ENCODE measurements at places on chromosomes 11 and 22. TPM values are rescaled to one million over a fixed set of nuclear protein-coding genes. Genes with fewer than 3 reads are reported as not detected.

The CHRNA10 gene
- 0.58 TPM for total RNA-seq

The DDTL gene
- total RNA-seq: 1.5 TPM

DNA sequence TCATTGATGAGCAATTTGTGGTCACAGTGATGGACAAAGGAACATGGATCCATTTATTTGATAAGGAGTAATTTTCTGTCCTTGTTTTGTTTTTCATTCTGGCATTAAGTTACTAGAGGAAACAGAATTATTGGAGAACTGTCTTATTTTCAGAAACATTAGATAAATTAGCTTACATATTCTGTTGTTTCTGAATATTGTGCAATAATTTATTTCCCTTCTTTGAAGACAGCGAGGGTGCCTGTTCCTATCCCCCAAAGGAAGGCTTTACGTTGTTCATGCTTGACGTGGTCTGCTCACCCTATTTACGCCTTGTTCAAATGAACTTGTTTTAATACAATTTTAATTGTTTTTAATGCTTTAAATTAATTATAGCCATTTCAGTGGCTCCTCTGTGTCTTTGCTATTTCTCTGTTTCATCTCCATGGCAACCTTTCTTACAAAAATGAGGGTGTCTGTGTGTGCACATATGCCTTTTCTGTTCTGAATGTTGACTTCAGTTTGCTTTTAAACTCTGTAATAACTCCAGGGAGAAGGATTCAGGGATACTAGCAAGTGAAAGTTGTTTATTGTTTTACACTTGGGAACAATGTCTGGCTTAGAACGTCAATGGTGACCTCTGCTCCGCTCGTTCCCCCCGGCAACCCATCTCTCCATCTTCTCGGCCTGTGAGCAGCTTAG, 138.3 kb upstream of the PLET1 start:
- DNase-seq: no peak

- no peak for DNase-seq
Measured at GRCh38 chr11:61830237-61831105, 2.4 kb downstream of the FADS2 start.

DNA sequence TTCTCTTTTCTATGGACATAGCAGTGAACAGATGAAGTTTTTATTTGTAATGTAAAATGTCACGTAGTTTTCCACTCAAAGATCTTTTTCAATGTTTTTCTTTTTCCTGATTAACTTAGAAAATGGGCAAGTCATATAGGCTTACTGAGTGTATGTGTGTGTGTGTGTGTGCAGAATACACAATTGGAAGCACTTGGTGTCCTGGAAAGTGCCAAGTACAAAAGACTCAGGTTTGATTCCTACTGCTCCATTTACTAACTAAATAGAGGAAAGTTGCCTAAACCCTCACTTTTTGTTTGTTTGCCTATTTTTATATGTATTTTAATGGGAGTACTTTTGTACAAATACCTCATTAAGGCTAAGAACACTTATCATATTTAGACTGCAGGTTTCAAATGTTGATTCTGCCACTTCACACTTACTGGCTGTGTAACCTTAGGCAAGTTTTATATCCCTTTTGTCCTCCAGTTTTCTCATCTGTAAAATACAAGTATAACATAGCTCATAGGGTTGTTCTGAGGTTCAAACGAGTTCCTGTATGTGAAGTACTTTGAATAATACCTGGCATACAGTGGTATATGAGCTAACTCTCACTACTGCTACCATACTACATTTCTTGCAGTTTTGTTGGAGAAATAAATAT, 90.1 kb downstream of the TYR start:
- DNase-seq: no peak

DNA sequence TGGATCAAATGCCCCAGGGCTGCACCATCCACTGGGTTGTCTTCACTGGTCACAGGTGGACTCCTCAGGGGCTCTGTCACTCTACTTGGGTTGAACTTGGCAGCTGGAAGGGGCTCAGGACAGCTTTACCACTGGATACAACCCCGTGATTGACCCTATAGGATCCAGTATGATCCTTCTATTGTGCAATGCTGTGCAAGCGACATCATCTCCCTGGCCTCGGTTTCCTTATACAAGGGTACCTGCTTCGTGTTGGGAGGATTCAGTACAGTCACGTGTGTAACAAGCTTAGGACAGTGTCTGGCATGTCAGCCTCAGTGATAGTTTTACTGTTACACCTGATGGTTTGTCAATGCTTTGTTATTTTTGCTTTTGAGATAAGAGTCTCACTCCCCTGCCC, 20.5 kb upstream of the MIEF1 start:
- DNase-seq: no peak

DNA sequence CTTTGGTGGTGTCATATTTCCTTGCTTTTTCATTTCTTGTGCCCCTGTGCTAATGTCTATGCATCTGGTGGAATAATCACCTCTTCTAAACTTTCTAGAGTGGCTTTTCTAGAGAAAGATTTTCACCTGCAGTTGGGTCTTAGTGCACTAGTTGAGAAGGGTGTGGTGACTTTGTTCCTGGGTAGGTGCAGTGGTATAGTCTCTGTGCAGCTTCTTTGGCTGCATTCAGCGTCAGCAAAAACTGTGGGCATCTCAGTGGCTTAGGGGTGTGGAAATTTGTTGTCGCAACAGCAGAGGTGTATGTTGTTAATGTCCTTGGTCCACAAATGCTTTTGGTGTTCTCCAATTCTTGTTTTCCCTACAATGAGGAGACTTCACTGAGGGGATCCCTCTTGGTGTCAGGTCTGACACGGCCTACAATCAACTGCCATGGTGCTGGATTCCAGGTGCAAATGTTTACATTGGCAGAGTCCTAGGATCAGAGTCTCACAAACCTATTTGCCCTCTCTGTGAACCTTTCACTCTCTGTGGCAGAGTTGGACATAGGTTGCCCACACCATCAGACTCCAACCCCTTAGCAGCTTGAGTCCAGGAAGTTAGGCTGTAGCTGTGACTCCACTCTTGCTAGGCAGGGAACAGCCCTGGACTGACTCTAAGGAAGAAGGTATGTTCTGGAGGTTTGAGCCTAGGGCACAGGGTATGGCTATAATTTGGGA, 48.8 kb downstream of the GDPD4 start:
- no peak for DNase-seq

DNA sequence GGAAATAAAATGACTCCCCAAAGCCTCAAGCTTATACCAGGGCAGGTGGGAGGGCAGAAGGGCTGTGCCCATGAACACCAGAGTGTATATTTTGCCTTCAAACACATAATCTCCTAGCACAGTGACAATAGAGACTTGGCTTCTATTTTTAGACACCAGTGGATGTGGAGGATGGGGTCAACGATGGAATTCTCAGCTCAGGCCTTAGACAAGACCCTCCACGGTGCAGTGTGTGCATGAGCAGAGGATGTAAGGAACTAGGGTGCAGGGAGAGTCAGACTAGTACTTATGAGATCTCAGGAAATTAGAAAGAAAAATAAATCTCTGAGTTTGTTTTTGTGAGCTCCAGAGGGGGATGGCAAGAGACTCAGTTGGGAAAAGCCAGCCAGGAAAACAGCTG, 113.6 kb upstream of the CADM1 start:
- DNase-seq: no peak

GRCh38 chr11:75924966-75925784, 110.2 kb downstream of the UVRAG start:
- DNase-seq: no peak

The TH gene
- not detected for total RNA-seq

The MN1 gene
- 6.8 TPM for total RNA-seq

The PRR33 gene
- total RNA-seq: not detected

GRCh38 chr11:116590844-116591570, 181.8 kb downstream of the BUD13 start:
- no peak for DNase-seq

DNA sequence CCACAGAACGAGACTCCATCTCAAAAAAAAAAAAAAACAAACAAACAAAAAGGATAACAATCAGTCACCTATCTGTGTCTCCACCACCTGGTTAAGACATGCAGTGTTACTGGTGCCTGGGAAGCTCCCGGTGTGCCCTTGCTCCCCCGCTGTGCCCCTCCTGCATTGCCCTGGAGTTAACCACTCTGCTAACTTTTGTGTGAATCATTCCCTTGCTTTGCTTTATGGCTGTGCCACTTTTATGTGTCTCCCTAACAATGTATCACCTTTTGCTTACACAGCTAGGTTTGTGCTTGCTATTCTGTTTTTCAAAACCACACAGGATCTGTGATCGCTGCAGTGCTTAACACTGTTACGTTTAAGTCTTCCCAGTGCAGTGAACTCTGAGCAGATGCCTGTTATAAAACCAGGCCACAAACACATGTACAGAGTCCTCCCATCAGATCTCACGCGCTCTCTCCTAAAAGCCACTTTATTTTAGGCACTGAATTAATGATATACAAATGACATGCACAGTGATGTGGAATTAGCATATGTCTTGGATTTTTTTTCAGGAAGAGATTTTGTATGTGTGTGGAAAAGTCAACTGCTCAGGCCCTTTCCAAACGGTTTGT, 69.9 kb downstream of the BUD13 start:
- DNase-seq: no peak

The HOATZ gene
- not detected for total RNA-seq

The THAP7 gene
- 38.8 TPM for total RNA-seq

DNA sequence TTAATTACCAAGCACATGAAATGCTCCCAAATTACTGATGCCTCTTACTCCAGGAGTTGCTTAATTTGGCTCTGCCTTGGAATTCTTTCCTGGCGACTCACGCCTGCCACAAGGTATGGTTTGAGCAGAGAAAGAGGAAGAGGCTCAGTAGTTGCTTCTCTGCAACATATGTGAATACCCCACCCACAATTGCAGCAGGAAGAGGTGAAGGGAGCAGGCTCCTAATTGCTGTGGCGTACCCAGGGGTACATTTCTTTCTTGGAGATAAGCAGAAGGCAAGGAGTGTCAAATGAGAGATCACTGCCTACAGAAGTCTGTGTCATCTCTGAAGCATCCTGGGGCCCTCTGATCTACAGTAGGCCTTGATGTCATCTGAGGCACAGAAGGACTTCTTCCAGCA, 10.6 kb upstream of the NNMT start:
- DNase-seq: peak; percentile 33

DNA sequence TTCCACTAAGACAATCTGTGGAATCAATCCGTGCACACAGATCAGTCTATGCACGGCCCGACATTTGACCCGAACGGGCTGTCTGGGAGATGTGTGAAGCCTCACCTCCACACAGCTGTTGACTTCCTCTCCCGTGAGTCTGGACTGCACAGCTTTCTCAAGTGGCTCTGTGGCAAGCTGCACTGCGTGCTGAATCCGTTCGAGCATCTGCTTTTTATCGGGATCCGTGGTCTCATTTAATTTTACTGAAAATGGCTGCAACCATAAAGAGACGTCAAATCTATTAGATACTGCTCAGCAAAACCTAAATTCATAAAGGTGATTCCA, 19.3 kb downstream of the CARS1 start:
- no peak for DNase-seq

The ANAPC15 gene
- 52.1 TPM for total RNA-seq

The OR8G1 gene
- not detected for total RNA-seq

DNA sequence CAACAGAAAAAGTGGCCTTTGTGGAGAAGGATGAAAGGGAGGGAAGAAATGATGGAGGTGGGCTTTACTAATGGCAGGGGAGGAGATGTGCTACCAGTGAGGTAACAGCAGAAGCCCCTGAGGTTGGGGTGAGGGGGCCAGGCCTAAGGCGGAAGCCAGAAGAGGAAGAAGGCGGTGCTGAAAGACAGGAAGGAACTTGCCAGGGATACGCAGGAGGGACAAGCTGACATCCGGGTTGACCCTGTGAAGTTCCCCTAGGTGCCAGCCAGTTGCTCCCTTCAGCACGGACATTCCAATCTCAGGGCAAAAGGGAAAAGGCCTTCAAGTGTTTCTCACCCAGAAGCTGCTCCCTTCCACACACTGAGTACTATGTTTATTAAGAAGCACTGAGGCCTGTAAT, 2.3 kb upstream of the TIRAP start:
- no peak for DNase-seq

GRCh38 chr11:122367809-122368231, 251.8 kb upstream of the BLID start:
- DNase-seq: no peak

DNA sequence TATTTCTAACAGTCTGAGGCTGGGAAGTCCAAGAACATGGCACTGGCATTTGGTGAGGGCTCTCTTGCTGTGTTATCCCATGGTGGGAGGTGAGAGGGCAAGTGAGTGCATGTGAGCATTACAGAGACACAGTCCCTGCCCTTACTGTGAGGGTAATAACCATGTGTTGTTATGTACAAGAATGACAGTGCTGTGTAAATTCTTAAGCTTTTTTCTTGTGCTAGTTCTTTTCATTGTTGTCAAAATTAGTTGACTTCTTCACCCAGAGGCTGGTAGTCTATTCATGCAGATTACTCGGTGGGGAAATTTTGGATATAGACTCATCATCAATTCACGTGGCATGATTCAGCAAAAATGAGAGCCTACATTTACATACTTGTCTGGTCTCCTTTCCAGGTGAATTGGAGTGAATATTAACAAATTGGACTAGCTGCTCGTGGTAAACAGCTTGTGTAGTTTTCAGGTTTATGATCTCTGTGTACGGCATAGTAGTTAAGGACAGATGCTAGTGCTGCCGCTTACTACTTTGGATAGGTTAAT, 49.3 kb downstream of the ATXN10 start:
- DNase-seq: no peak

- no peak for DNase-seq
Measured at GRCh38 chr11:71527576-71528210, 626 bp downstream of the KRTAP5-7 start.

The WDR74 gene
- total RNA-seq: 109 TPM

GRCh38 chr11:2913776-2914175, 15.4 kb downstream of the PHLDA2 start:
- DNase-seq: no peak

DNA sequence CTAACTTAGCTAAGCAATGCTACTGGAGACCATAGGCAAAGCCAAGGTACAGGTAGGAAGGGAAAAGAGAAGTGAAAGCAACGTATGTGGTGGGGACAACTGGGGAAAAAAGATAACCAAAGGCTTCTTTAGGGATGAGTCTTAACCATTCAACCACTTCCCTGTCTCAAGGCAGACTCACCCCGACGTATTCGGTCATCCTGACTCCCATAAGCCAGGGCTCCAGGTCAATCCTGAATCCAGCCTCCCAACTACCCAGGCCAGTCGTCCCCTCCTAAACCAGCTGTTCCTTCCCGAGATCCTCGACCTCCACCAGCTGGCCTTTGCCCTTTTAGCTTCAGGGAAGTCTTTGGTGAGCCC, 330 bp downstream of the ACP2 start:
- DNase-seq: no peak

The HEPHL1 gene
- total RNA-seq: 0.07 TPM

The RAG2 gene
- total RNA-seq: not detected

- DNase-seq: no peak
Measured at GRCh38 chr11:124493016-124493655, 47.6 kb upstream of the OR8B8 start.

The INPP5J gene
- total RNA-seq: 11.2 TPM

GRCh38 chr22:18119409-18120110, 9.0 kb downstream of the TUBA8 start:
- DNase-seq: no peak

Data from GM23338 (cell line).